ENCODE measurements at places on chromosomes 12 and 14. TPM values are rescaled to one million over a fixed set of nuclear protein-coding genes. Genes with fewer than 3 reads are reported as not detected.
A peak's percentile ranks its signal among the peaks of the same experiment; 100 is the strongest.

DNA sequence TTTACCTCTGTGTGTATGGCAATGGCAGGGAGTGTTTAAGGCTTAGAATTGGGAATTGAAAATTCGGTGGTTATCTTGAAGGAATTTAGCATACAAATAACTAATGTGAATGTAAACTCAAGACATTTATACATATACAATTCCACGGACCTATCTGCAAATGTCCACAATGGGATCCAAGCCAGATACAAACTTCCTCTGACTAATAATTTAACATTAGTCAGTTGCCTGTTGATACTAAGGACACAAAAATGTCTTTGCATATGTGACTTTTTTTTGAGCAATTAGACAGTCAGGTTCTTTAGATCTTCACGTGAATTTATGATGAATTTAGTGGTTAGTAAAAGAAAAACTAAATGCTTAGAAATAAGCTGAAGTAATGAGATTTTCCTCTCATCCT lies 40.5 kb downstream of the ESR2 start:
- DNase-seq, result no peak

DNA sequence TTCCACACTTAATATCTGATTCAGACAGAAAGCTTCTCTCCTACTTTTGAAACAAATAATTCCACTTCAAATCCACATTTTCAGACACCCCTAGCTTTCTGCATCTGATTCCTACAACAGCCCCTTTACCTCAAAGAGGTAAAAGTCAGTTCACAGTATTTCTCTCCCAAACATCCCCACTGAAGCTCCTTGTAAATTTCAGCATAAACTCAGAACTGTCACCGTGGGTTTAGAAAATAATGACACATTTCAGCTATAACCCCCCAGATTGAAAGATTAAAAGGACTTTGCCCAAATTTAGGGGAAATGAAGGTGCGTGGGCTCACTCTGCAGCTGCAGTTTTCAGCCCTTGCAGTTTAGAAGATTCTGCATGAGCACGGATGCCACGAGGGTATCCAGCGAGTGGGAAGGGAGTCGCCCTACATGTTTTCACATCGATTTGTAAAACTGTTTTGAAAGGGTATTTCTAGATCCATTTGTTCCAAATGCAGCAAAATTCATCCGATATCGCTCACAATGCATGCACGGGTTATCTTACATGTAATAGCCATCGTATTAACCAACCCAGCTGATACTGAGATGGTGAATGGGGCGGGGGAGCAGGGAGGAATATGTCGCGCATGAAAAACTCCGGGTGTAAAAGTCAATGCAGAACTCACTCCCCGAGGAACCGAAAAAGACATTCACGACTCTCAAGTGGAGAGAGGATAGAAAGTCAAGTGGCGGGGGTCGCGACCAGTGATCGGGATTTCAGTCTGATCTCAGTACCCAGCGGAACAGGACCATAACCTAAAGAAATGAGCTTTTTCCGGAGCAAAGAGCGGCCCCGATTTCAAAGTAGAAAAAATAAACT lies 5.0 kb upstream of the CCND2 start:
- DNase-seq, result peak; percentile 79

DNA sequence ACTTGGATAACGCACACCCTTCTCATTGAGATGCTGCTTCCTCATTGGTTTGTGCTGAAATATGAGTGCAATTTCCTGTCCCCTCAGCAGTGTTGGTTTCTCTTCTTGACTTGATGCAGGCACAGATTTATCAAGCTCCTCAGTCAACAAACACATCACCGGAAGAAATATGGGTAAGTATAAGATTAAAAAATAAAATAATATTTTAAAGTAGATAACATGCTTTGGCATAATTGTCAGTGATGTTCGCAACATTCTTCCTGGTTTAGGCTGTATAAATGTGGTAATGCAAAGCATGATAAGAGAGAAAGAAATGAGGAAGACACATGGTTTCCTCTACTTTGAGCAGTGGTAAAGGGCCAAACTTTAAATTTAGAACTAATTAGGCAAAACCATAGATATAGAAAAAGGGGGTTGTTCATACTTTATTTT lies at the start of gene GPR65:
GPR65 (plus strand) TSS at position 86 of the 432 bp plus-strand sequence. CDS start 5,713 bp downstream, outside the sequence.
- peak; percentile 74 for DNase-seq

DNA sequence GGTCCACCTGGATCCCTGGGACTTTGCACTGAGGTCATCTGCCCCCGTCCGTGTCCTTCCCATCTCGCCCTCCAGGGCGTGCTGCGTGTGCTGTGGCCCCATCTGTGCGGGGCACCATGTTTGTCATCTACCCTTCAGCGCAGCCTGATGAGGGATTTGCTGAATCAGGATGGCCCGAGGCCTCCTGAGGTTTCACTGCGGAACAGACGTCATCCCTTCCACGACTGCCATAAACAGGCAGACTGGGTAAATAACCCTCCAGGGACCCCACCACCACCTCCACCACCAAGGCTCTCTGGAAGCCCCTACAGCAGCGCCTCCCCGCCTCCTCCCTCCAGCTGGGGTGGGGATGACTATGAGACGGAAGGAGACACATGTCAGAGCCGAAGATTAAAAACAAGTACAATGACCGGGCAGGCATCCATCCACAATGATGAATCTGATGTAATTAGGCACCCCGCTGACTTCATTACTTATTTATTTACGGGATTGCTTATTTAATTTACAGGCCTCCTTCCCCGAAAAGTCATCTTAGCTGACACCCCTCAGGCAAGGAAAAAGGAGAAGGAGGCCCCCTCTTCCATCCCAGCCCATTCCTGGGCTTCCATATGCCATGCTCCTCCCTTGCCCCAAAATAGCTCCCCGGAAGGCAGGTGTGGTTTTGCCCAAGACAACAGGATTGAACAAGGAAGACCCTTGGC lies 39.4 kb downstream of the NCOR2 start:
- DNase-seq, result no peak

DNA sequence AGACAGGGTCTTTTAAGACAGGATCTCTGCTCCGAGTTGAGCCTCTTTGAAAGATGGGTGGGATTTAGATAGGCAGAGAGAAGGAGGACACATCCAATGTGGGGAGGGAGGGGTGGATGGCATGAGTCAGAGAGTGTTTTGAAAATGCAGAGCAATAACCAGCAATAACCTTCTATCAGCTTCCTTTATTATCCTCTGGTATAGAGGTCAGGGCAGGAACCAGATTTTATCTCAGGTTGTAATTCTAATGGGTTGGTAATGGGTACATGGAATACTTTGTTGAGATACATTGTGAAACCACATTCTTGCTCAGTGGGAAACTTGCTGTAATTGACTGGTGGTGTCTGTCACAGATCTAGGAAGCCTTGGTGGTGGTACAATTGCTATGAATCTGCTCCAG lies 37.6 kb upstream of the CCDC63 start:
- no peak for DNase-seq

The ERP27 gene
- total RNA-seq, result 9.0 TPM

The GALNT9 gene
- 0.71 TPM for total RNA-seq

The CNPY2 gene
- total RNA-seq, result 89.0 TPM
